AG09319 (cell line): ENCODE measurements at places on chromosomes 2 and 18.
A peak's percentile ranks its signal among the peaks of the same experiment; 100 is the strongest.

- no peak for DNase-seq
Measured at GRCh38 chr18:78364388-78364960, 615.1 kb upstream of the SALL3 start.

- no peak for DNase-seq
Measured at GRCh38 chr2:59889305-59889704, 664.1 kb downstream of the BCL11A start.

- DNase-seq: no peak
Measured at GRCh38 chr2:149568138-149568537, 19.4 kb downstream of the MMADHC start.

- DNase-seq: peak; percentile 98
Measured at GRCh38 chr2:236642584-236643291, 73.1 kb downstream of the ACKR3 start.

DNA sequence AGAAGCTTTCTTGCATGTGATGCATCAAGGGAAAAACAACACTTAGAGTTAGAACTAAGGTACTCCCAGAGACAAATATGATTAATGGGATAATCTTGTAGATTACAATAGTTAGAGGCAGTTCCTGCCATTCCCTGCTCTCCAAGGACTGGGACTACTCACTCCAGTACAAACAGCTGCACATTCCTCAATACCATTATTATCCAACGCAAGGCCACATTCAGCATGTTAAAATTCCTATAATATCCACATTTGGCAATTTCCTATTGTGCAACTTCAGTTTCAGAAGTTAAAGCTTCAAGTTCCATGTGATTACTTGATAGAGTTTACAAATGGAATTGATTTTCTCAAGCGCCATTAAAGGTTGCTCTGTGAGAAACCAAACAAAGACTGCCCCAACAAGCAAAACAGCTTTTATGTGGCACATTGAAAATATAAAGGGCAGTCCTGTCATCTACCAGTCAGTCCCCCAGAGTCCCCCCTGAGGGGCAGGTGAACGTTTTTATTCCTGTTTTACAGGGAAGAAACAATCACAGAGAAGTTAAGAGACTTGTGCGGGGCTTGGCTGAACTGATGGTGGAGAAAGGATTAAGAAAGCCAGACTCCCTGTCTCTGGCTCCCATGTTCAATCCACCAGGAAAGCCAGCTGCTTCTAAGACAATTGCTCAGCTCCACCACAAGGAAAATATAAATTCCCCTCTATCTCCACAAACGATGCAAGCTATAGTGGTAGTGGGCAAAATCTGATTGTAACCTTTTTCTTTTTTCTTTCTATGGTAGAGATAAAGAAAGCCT lies 72.6 kb downstream of the TXNL1 start:
- peak; percentile 91 for DNase-seq

GRCh38 chr2:27123302-27124150 lies at the start of gene ABHD1:
Gene ABHD1 (plus strand): TSS chr2:27123815. CDS start chr2:27123949, 134 bp downstream.
- DNase-seq: no peak

GRCh38 chr2:102888514-102888913 lies 126.7 kb downstream of the TMEM182 start:
- DNase-seq: no peak

DNA sequence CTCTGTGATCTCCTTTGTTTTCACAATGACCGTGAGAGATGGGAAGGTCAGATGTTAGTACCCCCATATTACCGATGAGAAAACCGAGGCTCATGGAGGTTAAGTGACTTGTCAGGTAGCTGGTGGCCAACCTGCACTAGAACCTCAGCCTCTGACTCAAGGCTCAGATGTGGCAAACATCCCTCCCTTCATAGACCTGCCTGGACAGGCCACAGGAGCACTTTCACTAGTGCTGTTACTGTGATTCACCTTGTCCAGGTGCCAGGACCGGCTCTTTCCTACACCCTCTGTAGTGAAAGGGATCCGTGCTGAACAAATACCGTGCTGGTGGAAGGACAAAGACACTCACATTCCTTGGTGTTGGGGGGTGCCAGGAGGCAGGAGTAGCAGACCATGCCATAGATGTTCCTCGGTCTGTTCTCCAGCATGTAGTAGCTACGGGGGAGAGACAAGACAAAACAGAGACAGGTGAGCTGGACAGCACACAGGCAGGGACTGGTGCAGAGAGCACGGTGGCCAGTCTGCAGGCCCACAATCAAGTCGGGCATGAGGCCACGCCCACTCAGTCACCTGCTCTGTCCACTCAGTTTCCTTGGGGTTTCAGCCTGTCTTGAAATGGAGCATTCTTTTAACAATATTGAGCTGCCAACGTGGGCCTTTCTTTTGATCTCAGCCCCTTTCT lies 65.9 kb downstream of the EDAR start:
- DNase-seq: no peak

DNA sequence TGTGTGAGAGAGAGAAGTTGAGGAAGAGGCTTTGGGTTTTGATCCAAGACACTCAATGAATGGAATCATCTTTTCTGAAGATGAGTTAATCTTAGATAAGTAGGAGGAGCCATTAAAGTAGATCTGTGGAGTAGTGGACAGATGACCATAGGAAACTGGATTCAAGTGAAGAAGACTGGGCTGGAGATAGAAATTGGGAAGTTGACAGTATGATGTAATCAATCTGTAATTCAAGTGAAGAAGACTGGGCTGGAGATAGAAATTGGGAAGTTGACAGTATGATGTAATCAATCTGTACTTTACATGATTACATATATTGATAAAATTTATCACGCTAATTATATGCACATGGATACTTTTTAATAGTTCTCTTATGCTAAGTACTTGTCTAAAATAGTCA lies 92.8 kb downstream of the PHLPP1 start:
- no peak for DNase-seq

GRCh38 chr18:37398248-37398920 lies 167.2 kb downstream of the CELF4 start:
- no peak for DNase-seq

GRCh38 chr2:233686928-233687327 lies 5.2 kb downstream of the UGT1A7 start:
- no peak for DNase-seq

DNA sequence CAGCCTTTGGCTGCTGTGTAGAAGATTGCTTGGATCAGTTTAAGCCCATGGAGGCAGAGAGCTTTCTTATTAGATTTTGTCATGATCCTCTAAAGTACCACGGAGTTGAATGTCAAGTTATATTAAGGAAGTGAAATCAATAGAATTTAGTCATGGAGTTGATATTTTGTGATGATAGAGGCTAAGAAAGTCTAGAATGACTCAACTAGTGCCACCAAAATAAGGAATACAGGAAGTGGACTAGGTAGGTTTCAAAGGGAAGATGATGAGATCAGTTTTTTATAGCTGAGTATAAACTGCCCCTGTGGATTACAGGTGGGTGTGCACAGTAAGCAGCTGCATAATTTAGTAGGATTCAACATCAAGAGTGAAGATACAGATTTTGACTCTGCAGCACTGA lies 25.2 kb downstream of the FBXO36 start:
- DNase-seq: no peak

DNA sequence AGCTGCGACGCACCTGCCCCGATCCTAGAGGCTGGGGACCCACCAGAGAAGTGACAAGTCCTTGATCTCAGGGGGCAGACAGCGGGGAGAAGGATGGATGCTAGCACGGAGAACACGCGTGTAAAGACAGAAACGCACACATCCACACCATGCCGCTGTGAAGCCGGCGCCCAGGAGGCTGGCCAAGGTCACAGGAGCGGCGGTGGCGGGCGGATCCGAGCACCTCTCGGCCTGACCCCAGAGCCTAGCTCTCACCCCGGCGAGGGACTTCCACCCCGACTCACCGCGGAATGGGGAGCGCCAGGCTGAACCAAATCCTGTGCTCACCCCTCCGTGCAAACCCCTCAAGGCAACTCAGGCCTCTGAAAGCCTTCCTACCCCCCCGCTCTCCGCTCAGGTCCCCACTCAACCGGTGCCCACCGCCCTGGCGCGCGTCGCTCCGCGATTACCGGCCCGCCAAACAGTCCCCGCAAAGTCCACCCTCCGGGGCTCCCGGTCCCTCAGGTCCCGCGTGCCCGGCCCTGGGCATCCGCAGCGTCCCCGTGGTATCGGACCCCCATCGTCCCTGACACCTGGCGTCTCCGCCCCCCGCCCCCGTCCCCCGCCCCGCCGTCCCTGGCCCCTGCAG lies 460 bp upstream of the LRRFIP1 start:
- no peak for DNase-seq

- DNase-seq: no peak
Measured at GRCh38 chr2:216075510-216076485, 5.8 kb downstream of the PECR start.

GRCh38 chr2:176118601-176119339 lies 2.2 kb downstream of the HOXD10 start:
- no peak for DNase-seq

- DNase-seq: peak; percentile 14
Measured at GRCh38 chr2:180367815-180368214, 360.7 kb upstream of the CWC22 start.

DNA sequence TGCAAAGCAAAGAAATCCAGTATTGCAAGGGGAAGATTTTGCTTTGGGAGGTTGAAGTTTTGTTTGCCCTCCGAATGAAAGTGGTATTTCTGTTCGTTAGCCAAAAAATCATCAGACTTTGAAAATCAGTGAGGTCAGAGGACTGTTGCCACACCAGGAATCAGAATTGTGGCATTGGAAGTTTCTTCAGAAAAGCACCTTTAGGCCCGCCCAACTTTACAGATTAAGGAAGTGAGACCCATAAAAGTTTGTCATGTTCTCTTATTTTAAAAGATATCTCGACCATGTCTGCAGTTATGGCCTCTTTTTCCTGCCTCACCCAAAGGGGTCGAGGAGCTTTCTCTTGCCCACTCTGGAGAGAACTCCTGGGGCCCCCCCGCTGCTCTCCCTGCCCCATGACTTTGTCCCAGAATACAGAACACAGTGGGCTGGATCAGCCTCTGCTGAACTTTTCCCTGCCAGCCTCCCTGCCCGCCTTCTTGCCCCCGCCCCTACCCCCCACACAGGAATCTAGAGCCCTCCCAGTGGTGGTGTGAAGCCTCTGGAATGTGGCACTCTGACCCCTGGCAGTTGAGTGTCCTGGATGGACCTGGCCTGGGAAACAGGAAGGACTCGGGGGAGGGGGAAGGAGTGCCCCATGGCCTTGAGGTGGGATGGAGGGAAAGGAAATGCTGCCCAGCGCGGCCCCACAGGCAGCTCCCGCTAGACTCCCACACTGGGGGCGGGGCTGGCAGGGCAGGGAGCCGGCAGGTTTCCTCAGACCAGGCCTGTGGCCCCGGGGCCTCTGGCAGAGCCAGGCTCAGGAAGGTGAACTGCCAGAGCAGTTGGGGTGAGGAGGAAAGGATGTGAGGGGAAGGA lies 25.3 kb downstream of the CRIM1 start:
- no peak for DNase-seq

DNA sequence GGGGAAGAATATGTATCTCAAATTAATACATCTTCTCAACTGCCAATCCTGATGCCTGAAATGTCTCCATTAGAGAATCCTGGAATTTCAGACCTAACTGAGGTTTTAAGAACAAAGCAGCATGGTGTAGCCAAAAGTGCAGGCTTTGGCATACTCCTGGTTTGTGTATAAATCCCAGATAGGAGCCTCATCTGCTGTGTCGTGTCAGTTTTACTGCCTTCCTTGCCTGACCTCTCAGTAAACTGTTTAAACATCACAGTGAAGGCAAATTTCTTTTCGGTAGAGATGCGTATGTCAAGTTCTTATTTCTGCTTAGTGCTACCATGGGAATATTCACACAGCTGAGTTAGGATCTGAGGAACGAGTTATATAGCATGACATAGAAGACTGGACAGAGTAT lies 7.3 kb downstream of the SCG2 start:
- no peak for DNase-seq

GRCh38 chr18:72375618-72376017 lies 168.5 kb downstream of the CBLN2 start:
- no peak for DNase-seq

DNA sequence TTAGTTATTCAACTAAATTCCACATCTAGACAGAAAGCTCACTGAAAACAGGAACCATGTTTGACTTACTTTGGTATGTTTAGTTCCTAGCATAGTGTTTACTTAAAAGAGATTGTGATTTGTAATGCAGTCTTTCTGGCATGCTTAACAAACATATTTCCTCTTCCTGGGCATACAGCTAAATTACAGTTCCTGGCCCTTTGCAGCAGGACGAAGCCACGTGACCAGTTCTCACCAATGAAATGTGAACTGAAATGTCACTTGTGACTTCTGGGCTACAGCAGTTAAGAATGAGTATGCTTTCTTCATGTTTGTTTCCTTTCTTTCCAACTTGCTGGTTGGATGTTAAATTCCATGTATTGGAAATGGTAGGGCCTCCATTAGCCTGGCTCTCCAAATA lies 330.5 kb downstream of the FIGN start:
- no peak for DNase-seq

DNA sequence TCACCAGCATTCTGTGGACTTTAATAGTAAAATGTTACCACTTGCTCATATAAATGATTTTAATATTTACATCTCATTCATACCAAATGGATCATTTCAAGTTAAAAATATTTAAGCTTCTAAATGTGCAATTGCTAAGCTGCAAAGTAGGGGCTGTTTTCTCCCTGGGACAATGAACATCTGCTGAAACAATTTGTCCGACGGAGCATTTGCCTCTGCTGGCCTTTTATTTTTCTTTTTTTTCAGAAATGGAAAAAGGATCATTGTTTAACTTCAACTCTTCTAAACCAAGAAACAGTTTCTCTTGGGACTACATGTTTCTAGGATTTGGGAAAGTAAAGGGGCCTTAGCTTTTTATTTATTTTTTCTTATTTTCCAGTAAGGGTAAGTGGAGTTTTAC lies 43.8 kb upstream of the ITPRID2 start:
- no peak for DNase-seq

- DNase-seq: peak; percentile 14
Measured at GRCh38 chr2:51995293-51995692, 963.4 kb upstream of the NRXN1 start.

DNA sequence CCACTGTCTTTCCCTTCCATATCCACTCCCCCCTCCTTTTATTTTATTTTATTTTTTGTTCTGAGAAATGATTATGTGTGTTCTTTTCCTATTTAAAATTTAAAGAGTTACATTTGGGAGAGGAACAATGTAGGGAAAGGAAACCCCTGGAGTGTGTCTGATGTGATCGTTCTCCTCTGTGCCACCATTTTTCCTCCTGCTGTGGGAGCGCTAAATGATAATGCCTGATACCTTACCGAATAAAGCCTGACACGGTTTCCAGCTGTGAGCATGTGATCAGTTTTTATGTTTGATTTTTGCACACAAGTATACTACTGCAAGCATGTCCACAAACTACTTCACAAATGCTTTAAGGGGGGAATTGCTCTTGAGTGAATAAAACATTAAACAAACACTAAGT lies 317.8 kb upstream of the FANCL start:
- no peak for DNase-seq

GRCh38 chr2:96554293-96555145 lies 18.0 kb downstream of the ARID5A start:
- no peak for DNase-seq

GRCh38 chr2:157178874-157179273 lies 78.6 kb upstream of the GALNT5 start:
- DNase-seq: no peak
